ENCODE measurements at places on chromosomes 16 and 17. TPM values are rescaled to one million over a fixed set of nuclear protein-coding genes. Genes with fewer than 3 reads are reported as not detected.
A peak's percentile ranks its signal among the peaks of the same experiment; 100 is the strongest.

DNA sequence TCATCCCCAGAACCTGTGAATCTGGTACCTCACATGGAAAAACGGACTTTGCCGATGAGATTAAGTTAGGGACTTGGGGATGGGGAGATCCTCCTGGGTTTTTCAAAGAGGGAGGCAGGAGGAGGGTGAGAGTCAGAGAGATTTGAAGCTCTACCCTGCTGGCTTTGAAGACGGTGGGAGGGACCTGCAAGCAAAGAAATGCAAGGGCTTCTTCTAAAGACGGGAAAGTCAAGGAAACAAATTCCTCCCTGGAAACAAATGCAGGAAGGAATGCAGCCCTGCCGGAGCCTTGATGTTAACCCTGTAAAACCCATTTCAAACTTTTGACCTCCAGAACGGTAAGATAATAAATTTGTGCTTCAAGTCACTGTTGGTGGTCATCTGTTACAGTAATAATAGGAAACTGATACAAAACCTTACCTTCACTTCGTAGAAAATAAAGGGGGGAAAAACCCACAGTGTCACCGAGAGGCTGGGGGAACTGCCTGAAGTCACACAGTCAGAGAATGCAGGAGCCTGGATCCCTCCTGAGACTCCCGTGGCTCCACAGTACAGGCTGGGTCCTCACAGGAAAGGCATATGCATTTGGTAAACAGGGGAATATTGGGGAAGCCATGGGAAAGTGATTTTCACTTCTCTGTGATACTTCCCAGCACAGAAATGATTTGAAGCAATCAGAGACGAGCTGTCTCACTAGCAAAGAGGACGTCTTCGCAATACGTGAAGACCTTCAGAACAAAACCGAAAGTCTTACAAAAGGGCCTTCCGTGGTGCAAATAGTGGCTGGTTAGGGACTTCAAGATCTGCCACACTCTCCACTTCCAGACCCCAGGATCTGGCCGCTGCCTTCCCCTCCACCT, 58.9 kb upstream of the CLEC3A start:
- DNase-seq = no peak

The CDC6 gene
- total RNA-seq = 0.71 TPM

GRCh38 chr17:50558581-50558940, 2.0 kb upstream of the CACNA1G start:
- DNase-seq = no peak

The ERN1 gene
- total RNA-seq = 13.0 TPM

GRCh38 chr17:15502369-15503112, 35.1 kb upstream of the CDRT4 start:
- DNase-seq = peak; percentile 80

DNA sequence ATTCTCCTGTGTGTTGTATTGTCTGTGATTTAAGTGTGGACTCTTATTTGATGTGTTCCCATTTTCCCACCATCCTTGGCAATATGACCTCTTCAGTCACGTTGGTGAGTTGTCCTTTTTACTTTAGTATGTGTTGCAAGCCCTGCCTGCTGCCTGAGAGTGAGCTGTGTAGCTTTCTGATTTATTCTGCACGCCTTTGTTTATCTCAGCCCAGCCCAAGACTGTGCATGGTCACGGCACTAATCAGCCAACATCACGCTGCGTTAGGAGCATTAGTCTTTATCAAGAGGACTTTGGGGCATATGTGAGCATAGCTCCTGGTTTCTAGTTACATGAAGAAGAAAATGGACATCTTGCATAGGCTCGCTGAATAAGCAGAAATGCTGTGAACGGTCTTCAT, 6.0 kb downstream of the TOM1L1 start:
- DNase-seq = no peak

- no peak for DNase-seq
Measured at GRCh38 chr17:37671824-37672547, 28.7 kb upstream of the DDX52 start.

The EPOP gene
- 0.54 TPM for total RNA-seq

DNA sequence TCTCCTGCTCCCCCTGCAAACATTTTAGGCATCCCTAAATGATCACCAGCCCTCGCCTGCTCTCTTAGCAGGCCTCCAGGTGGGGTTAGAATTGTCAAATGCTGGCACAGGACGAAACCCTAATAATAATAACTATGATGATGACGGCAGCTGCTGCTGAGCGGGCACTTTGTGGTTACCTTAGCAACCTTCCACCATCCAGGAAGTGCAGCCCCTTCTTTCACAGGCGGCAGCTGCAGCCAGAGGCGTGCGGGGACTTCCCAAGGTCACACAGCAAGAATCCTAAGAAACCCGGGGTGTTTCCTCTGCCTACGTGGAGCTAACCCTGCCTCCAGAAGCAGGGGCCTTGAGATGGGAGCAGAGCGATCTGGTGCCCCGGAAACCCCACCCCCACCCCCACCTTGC, 22.4 kb upstream of the EIF1 start:
- DNase-seq = no peak

- no peak for DNase-seq
Measured at GRCh38 chr17:41334385-41335305, 16.0 kb downstream of the KRT33A start.

DNA sequence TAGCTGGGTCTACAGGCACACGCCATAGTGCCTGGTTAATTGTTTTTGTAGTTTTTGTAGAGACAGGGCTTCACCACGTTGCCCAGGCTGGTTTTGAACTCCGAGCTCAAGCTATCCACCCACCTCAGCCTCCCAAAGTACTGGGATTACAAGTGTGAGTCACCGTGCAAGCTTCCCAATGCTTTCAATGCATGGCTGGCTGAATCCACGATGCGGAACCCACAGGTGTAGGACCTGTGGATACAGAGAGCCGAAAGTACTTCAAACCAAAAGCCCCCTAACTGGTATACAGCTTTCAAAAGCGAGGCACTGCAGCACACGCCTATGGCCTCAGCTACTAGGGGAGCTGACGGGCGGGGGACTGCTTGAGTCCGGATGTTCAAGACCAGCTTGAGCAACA, 44.8 kb downstream of the METTL16 start:
- DNase-seq = no peak

GRCh38 chr17:82920150-82920549, 80.3 kb upstream of the ZNF750 start:
- DNase-seq = no peak

The CD300E gene
- 0.14 TPM for total RNA-seq

- DNase-seq = no peak
Measured at GRCh38 chr16:67459066-67459860, 21.7 kb downstream of the ATP6V0D1 start.

- no peak for DNase-seq
Measured at GRCh38 chr16:88601313-88602036, 31.3 kb downstream of the ZC3H18 start.

The VTN gene
- total RNA-seq = 3.1 TPM

GRCh38 chr17:45241328-45242028, 19.8 kb downstream of the FMNL1 start:
- no peak for DNase-seq

The PARD6A gene
- total RNA-seq = 5.7 TPM

The KRT24 gene
- total RNA-seq = not detected

The CACNG3 gene
- total RNA-seq = not detected

- no peak for DNase-seq
Measured at GRCh38 chr17:17073581-17074403, 31.5 kb downstream of the MPRIP start.

The TEX19 gene
- not detected for total RNA-seq

DNA sequence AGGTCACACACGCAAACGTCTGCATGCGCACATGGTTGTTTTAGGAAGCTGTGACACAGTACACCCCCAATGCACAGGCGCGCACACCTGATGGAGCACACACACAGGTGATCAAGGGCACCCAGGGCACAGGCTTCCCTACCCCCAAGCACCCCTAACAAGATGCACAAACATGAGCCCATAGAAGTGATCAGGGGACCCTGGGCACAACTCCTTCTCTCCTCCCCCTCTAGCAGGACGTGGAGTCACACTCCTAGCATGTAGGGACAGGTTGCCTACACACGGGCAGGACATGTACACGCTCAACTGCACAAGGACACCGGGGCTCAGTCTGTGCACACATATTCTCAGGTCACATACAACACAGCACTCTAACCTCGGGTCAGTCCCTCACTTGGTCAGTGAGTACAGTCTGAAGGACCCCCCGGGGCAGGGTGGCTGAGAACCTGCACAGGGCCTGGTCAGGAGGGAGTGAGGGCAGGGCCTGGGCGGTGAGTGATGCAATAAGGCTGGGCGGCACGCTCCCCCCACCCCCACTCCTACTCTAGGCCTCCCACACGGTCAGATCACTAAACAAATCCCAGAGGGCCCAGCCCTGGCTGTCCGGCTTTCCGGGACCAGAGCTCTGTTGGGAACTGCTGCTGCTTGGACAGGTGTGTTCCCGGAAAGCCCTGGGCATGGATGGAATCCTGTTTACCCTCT, 751 bp upstream of the DOC2B start:
- no peak for DNase-seq

The HOXB8 gene
- total RNA-seq = not detected

GRCh38 chr17:7462474-7463371, 16.7 kb downstream of the ZBTB4 start:
- DNase-seq = no peak

The ZNF629 gene
- 18.8 TPM for total RNA-seq

- DNase-seq = no peak
Measured at GRCh38 chr16:30006095-30006473, 4.7 kb downstream of the DOC2A start.

DNA sequence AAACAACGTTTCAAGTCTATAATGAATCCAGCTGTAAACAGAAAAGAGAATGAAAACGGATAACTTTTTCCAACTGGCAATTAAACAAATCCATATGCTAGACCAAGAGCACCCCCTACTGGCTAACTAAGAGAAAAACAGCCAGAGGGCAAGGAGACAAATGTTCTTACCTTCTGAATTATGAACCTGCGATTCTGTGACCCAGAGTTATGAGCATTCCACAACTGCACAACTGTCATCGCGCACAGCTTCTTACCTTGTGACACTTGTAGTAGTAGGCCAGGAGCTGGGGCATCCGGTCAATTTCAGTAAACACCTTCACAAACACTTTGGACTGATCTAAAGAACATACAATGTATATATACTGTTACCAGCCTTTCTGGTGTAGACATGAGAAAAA, 18.6 kb downstream of the COG7 start:
- no peak for DNase-seq

The PRR29 gene
- not detected for total RNA-seq

GRCh38 chr17:40321524-40321929, 12.5 kb downstream of the RARA start:
- DNase-seq = no peak

DNA sequence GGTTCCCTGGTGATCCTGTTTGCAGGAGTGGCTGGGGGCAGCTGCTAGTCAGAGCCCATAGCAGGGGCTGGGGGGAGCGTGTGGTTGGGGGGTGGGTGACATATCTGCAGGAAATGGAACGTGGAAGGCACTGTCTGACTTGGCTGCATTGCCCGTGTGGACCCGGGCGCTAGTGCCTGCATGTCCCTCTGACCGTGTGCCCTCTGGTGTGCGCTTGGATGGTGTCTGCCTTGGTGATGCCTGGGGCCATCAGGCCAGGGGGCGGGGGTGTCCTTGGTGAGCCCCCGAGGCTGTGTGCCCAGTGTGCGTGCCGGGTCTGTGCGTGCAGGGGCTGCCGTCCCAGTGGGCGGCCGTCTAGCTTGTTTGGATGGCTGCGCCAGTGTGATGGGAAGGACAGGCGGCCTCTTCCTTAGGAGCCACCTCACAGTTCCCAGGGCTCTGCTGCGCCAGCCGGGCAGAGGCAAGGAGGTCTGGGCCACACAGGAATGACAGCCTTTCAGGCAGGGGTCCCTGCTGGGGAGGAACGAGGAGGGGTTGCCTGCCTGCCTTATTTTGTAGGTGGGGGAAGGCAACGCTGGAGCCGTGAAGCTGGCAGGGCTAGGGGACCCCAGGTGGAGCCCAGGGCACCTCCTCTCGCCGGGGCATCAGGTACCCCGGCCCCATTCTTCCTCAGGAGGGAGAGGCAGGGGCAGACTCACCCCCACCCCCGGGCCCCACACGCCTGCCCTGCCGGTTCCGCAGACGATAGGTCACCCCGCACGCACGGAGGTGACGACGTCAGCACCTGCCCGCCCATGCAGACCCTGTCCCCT, 693 bp downstream of the NDRG4 start:
- no peak for DNase-seq

DNA sequence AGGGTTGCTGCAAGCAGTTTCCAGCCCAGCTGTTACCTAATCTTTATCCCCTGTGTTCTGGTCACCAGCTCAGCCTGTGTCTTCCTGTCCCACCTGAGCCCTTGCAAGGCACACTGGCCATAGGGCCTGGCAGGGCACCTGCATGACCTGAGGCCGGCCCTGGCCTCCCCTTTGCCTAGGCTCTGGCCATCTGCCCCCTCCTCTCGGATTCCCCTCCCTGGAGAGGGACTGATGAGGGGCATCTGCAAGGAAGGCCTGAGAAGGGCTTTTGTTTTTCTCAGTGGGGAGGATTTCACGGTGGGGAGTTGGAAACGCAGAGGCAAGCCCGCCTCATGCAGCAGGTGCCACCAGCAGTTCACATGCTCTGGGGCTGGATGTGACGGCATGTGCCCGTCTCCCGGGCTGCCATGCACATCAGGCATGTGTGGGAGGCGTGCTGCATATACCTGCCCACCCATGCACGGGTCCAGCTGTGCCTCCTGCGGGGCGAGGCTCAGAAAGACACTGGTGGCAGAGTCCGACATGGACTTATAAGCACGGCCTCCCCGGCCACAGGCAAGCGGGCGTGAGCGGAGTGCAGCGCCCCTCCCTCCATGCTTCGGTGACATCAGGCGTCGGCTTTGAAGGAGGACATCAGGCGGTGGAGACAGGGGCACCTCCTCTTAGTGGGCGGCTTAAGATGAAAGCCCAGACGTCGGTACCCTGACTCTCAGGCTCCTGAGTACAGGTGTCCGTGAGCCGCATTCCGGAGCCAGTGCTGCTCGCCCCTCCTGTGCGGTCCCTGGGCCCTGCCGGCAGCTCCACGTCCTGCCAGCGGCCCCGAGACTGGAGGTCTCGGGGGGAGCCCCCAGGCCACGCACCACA, 16.5 kb downstream of the ASPSCR1 start:
- DNase-seq = no peak

- no peak for DNase-seq
Measured at GRCh38 chr17:31273516-31273915, 23.5 kb downstream of the OMG start.

The ATP2A3 gene
- 37.2 TPM for total RNA-seq

The HSD17B2 gene
- total RNA-seq = not detected

DNA sequence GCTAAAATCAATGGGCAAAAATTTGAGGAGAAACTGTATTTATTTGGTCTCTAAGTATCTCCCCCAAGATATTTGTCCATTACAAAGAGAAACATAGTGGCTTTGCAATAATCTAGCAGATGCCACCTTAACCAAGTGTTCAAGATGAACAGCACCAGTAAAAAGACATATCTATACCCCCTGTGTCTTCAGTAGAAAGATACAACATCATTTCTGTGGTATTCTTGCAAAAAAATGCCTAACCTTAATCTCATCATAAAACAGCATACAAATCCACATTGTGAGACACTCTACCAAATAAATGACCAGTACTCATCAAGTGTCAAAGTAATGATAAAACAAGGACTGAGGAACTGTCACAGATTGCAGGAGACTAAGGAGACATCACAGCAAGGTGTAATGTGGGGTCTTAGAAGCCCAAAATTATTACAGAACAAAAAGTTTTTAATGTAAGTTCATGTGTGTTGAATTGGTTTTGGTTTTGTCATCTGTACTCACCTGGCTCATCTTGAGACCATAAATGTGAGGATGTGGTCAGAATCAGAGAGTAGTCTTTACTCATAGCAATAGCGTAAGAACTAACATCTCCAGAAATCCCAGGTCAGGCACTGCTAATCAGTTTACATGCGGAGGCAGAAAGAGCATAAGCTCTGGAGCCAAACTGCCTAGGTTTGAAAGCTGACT, 77.2 kb downstream of the AATF start:
- no peak for DNase-seq

- DNase-seq = no peak
Measured at GRCh38 chr16:55051571-55052347, 121.1 kb downstream of the IRX5 start.
